ENCODE measurements at places on chromosomes 5 and 9.
A peak's percentile ranks its signal among the peaks of the same experiment; 100 is the strongest.

GRCh38 chr5:17452936-17453335, 45.1 kb upstream of the TAF11L2 start:
- no peak for DNase-seq

DNA sequence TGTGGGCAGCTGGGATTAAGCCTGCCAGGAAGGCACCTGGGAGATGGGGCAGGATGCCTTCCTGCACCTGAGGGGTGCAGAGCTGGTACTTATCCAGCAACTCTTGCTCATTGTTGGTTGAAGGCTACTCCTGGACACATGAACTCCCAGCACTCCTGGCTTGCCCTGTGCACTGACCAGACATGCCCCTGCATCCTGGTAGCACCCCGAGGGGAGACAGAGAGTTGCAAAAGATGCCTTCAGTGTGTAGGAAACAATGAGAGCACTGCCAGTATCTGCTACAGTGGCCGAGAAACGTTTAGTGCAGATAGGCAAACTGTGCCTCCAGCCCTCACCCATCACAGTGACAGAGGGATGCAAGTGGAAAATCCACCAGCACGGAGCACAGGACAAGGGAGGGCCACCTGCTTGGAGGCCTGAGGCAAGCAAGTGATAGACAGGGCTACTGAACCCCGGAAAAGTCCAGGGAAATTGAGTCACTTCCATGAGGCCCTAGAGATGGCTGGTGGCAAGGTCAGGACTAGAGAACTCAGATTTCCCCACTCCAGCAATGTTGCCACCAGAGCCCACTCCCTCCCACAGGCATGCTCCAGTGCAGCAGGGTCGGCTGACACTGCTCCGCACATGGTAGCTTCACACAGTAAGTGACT, 171.1 kb downstream of the FSTL4 start:
- DNase-seq = no peak

- DNase-seq = no peak
These were observed 60.8 kb downstream of the PDE4D start for GRCh38 chr5:59832577-59833301.

DNA sequence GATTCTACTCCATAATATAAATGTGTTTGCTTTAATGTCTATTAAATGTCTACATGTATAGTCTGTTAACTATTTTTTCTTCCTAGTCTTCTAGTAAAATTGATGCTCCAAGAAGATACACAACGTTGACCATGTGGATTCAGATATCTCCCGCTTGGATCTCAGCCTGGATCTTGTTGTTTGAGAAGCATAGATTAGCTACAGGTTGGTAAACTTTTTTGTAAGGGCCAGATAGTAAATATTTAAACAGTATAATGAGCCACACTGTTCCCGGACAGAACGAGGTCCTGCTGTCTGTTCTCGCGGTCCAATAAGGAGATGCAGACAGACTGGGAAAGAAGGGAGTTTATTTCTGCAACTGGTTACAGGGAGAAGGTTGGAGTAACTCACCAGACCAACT, 86.2 kb upstream of the IL12B start:
- DNase-seq = no peak

GRCh38 chr9:110977259-110977709, 61.0 kb downstream of the LPAR1 start:
- DNase-seq = peak; percentile 79

GRCh38 chr5:11104651-11105112, 343.6 kb upstream of the DAP start:
- DNase-seq = no peak

DNA sequence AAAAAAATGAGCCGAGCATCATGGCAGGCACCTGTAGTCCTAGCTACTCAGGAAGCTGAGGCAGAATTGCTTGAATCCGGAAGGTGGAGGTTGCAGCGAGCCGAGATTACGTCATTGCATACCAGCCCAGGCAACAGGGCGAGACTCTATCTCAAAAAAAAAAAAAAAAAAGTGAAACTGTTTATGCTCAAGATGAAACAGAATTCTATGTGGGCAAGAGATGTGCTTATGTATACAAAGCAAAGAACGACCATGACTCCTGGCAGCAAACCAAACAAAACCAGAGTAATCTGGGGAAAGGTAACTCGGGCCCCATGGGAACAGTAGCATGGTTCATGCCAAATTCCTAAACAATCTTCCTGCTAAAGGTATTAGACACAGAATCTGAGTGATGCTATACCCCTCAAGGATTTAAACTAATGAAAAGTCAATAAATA, 32.6 kb upstream of the PLAC8L1 start:
- DNase-seq = no peak

DNA sequence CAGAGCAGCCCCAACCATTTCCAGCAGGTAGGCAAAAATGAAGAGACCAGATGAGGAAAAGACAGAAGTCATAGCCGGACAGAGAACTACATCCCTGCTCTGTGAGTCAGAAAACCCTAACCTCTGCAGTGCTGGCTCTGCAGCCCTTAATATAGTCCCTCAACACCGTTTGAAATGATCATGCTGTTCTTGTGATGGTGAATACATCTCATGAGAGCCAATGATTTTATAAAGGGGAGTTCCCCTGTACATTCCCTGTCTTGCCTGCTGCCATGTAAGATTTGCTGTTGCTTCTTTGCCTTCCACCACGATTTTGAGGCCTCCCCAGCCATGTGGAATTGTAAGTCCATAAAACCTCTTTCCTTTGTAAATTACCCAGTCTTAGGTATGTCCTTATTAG, 216.8 kb upstream of the RFX3 start:
- no peak for DNase-seq

DNA sequence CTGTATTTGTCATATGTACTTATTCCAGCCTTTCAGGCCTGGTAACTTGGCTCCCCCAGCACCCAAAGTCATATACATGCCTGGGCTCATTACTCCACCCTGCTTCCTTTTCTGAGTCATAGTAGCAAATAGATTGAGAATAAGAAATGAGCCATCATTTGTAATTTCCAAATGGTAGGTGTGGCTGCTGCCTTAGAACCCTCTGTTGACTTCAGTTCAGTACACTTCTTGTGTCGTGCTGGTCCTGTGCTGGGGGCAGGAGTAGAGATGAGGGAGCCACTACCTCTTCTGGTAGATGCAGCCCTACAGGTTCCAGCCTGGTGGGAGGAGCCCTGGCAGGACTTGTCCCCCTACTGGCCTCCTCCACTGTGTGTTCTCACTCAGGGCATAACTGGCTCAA, 11.1 kb downstream of the GM2A start:
- DNase-seq = no peak

GRCh38 chr9:77908293-77908692, 123.3 kb downstream of the GNAQ start:
- DNase-seq = no peak

- DNase-seq = no peak
These were observed 82.2 kb upstream of the CNTLN start for GRCh38 chr9:17052626-17053025.

GRCh38 chr5:78157001-78157400, 137.5 kb downstream of the AP3B1 start:
- no peak for DNase-seq

DNA sequence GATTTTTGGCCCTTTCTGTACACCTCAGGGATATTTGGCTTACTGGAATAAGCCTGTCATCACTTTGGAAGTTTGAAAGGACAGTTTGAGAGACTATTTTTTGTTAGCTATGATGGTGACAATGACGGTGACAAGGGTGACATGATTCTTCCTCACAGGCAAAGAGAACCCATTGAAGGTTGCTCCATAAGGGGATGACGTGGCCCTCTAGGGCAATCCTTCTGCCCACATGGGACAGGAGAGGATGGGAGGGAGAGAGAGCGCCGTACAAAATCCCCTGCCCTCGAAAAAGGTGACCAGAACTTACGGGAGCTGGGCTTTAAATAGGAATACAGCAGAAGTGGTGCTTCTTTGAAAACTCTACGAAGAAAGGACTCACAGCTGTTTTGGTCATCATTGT, 22.6 kb downstream of the HRH2 start:
- no peak for DNase-seq

DNA sequence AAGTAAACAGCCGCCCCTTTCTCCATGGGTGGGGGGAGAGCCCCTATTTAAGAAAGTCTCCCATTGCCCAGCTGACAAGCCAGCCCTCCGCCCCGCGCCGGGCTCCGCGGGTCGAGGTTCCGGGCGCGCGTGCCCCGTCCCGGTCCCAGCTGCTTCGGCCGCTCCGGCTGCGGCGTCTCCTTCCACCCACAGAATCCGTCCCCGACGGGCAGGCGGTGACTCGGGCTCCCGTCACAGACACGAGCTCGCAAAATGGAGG, 223 bp downstream of the NR3C1 start:
- no peak for DNase-seq

DNA sequence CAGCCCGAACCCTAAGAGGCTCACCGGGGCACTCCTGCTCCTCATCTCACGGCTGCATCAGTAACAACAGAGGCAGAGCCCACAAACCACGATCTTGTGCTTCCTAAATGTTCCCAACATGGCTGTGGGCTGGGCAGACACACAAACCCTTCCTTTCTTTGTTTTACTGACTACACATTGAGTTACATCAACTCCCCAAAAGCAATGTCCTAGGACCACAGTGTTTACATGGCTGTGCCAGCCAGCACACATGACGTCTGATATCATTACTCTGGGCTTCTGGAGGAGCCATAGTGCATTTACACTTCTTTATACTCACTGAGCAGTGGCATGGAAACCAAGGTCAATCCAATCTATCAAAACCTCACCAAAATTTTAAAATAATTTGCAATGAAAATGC, 101.4 kb downstream of the LHFPL2 start:
- DNase-seq = no peak

DNA sequence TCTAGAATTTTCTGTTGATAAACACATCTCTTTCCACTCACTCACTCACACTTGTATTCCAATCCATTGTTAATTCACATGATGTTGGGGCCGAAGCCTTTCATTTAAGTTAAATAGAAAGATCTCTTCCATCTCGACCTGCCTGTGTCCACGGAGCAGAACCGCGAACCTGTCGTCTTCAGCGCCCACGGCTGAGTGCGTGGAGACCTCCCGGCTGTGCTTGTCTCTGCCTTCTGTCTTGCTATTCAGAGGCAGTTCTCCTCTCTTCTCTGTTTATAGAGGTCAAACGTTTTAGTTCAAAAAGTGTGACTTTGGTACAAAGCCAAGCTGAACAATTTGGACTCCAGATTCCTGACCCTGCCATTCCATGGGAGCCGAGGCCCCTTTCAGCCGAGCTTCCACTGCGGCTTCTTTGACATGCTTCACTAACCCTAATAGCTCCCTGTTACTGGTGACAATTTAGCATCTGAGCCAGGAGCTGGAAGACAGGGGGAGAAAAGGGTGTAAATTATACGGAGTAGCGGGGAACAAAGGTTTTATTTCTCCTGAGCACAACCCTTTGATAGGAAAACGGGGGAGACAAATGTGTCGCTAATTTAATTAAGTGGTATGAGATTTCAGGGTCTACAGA, 314.4 kb upstream of the IRX4 start:
- DNase-seq = no peak

DNA sequence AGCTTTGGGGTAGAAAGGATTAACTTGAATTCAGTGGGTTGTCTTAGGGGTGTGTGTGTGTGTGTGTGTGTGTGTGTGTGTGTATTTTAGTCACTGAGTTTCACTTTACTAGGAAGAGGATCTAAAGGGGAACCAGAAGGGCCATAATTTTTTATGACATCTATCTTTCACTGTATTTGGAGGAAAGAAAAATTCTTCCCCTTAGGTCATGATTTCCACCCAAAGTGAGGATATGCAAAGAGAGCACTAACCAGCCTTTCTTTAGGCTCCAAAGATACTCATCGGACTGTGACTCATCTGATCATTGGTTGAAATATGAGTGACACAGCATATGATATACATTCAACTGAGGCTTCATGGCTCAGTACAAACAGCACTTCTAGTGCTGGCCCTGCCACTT, 75.2 kb upstream of the RASGRF2 start:
- DNase-seq = no peak

- no peak for DNase-seq
These were observed 297.8 kb downstream of the CWC27 start for GRCh38 chr5:65066387-65067146.

GRCh38 chr5:82396396-82396795, 118.2 kb upstream of the RPS23 start:
- DNase-seq = no peak

DNA sequence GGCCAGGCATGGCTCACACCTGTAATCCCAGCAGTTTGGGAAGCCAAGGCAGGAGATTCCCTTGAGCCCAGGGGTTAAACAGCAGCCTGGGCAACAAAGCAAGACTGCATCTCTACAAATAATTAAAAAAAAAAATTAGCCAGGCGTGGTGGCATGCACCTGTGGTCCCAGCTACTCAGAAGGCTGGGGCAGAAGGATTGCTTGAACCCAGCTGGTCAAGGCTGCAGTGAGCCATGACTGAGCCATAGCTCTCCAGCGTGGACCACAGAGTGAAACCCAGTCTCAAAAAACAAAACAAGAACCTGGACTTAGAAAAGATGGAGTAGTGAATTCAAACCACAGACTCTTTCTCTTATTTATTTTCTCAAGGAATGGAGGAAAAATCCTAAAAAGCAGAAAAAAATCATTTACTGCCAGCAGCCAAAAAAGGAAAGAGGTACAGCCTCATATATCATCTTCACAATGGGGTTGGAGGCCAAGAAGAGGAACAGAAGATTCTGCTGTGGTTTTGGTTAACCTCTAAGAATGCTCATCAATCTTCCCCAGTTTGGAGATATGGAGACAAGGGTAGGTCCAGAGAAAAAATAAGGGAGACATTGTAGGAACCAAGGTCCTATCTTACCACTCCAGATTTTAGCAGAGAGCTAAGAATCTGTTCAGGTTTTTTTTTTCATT, 40.0 kb upstream of the MYO10 start:
- no peak for DNase-seq

GRCh38 chr5:88438006-88438405, 169.4 kb upstream of the TMEM161B start:
- peak; percentile 8 for DNase-seq

- DNase-seq = no peak
These were observed 342.5 kb upstream of the MPDZ start for GRCh38 chr9:13621872-13622564.

GRCh38 chr5:127216898-127217675, 73.5 kb upstream of the MEGF10 start:
- no peak for DNase-seq

DNA sequence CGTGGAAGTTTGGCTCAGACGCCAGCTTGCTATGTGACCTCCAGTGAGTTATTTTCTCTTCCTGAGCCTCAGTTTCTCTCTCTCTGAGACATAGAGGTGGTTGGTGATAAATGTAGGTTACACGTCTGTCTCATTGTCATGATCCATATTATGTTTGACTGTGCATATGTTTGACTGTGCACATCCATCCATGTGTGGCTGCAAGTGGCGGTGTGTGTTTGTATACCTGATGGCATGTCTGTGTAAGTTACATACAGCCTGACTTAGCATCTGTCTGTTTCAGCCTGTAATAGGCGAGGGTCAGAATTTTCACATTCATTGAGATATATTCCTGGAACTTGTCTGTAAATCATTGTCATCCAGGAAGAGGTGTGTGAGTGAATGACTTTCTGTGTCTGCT, 3.3 kb downstream of the SPARC start:
- DNase-seq = no peak

Measured in HCT116 (cell line).